Activated CD8-positive, alpha-beta T cell treated with anti-CD3 and anti-CD28 coated beads, Interleukin-2, amount 10 ng/mL, durations not matched to agents 7 days and 5 days (primary cell): ENCODE measurements at places on chromosomes 7 and 10. TPM values are rescaled to one million over a fixed set of nuclear protein-coding genes. Genes with fewer than 3 reads are reported as not detected.

IFIT2 gene
- total RNA-seq, result 7.3 TPM

DNA sequence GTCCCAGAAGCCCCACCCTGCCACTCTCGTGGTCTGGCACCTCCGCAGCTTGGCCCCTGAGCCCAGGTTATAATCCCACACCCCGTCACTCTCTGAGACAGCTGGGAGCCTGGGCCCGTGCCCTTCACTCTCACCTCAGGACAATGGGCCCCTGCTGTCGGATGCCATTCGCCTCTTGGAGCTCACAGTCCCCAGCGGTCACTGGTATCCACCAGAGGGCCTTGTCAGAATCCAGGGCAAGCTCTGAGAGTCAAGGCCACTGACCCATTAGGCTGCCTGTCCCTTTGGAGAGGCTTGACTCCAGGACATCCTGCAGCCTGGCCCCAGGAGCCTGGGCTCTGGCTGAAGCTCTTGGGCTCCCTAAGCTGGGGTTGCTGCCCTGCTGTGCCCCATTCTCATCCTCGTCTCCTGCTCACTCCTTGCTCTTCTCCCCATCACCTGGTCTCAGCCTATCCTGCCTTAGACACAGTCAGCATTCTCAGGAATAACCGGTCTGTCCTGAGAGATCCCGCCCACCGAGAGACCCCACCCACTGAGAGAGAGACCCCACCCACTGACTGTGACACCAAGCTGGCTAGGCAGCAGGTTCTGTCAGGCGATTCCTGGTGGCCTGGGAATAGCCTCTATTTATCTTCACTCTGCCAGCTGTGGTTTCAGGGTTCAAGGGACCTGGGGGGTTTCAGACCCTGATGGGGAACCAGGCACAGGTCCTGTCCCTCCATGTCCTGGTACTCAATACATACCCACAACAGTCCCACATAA is 27.7 kb downstream of the CPXM2 start:
- DNase-seq, result no peak
- H3K27me3 ChIP-seq, result peaks cover 3% of the 10 kb centered on the region
- H3K4me3 ChIP-seq, result no peak overlapping the region
- H3K27ac ChIP-seq, result no peak overlapping the region

DNA sequence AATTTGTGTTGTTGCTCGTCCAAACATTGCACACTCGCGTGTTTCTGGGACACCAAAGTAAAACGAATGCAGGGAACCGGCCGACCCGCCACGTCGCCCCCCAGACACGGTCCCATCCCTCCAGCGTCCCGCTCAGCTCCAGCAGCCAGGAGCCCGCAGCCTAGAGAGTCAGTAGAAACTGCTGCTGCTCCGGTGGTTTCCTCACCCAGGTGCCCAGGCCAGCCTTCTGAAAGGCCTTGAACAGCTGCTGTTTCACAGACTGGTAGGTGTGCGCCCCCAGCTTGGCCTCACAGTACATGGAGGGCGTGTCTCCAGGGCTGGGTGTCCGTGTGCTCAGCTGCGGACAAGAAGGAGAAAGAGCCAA is 126.8 kb downstream of the WDR37 start:
- no peak overlapping the region for H3K27ac ChIP-seq
- no peaks in the 10 kb centered on the region for H3K36me3 ChIP-seq

FGL2 gene
- 1.6 TPM for total RNA-seq

HGF gene
- not detected for total RNA-seq

GRCh38 chr10:75602341-75602740 is 170.9 kb downstream of the LRMDA start:
- H3K36me3 ChIP-seq, result no peaks in the 10 kb centered on the region
- H3K4me1 ChIP-seq, result no peaks in the 10 kb centered on the region
- no peak overlapping the region for H3K27ac ChIP-seq
- DNase-seq, result no peak
- H3K4me3 ChIP-seq, result no peak overlapping the region
- no peaks in the 10 kb centered on the region for H3K27me3 ChIP-seq

PAPOLB gene
- 0.08 TPM for total RNA-seq

SLC39A12 gene
- total RNA-seq, result not detected

HOXA5 gene
- total RNA-seq, result not detected

KAT6B gene
- 43.1 TPM for total RNA-seq

- no peak for DNase-seq
- H3K36me3 ChIP-seq, result no peaks in the 10 kb centered on the region
- H3K4me3 ChIP-seq, result no peak overlapping the region
- no peaks in the 10 kb centered on the region for H3K27me3 ChIP-seq
These were observed 97.7 kb upstream of the MEOX2 start for GRCh38 chr7:15783987-15784693.

DNA sequence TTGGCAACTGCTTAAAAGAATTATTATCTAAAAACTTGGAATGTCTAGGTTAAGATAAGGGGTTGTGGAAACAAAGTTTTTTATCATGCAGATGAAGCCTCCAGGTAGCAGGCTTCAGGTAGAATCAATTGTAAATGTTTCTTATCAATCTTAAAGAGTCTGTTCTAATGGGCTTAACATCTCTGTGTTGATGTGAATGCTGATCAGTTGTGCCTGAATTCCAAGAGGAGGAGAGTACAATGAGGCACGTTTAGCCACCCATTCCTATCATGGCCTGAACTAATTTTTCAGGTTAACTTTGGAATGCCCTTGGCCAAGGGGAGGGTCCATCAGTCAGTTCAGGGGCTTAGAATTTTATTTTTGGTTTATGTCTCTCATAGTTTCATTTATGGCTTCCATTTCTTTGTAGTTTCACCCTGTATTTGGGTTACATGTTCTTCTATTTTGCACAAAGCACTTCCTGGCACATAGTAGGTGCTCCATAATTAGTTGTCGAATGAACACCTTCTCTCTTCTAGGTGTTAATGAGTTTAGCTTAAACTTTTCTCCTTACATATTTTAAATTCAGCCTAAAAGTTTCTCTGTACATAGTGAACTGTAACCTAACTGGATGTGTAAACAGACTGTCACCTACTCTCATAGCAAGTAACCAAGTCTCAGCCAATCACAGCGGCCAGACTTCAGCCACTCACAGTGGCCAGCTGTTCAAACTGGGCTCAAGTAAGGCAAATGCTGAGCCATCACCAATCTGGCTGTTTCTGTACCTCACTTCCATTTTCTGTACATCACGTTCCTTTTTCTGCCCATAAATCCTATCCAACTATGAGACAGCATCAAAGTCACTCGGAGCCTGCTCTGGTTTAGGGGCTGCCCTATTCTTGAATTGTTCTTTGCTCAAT is 34.7 kb downstream of the ALOX5 start:
- H3K27ac ChIP-seq, result no peak overlapping the region
- peaks cover 19% of the 10 kb centered on the region for H3K27me3 ChIP-seq
- no peak overlapping the region for H3K4me3 ChIP-seq
- H3K36me3 ChIP-seq, result peaks cover 6% of the 10 kb centered on the region
- H3K4me1 ChIP-seq, result peaks cover 18% of the 10 kb centered on the region

GRCh38 chr7:108235451-108236061 is 105.4 kb upstream of the LAMB4 start:
- no peaks in the 10 kb centered on the region for H3K27me3 ChIP-seq
- no peaks in the 10 kb centered on the region for H3K36me3 ChIP-seq
- DNase-seq, result no peak
- no peak overlapping the region for H3K4me3 ChIP-seq
- H3K4me1 ChIP-seq, result peaks cover 4% of the 10 kb centered on the region

GRCh38 chr7:98211676-98212531 is 665 bp downstream of the BHLHA15 start:
- H3K27me3 ChIP-seq, result peaks cover 4% of the 10 kb centered on the region
- H3K4me1 ChIP-seq, result peaks cover 5% of the 10 kb centered on the region
- no peak overlapping the region for H3K27ac ChIP-seq
- peaks cover 3% of the 10 kb centered on the region for H3K36me3 ChIP-seq
- DNase-seq, result no peak

MUC3A gene
- total RNA-seq, result not detected

GRCh38 chr10:28812384-28813372 is 135.4 kb downstream of the BAMBI start:
- H3K27ac ChIP-seq, result no peak overlapping the region
- H3K4me3 ChIP-seq, result no peak overlapping the region
- H3K36me3 ChIP-seq, result no peaks in the 10 kb centered on the region
- H3K27me3 ChIP-seq, result peaks cover 9% of the 10 kb centered on the region
- H3K4me1 ChIP-seq, result no peaks in the 10 kb centered on the region

DNA sequence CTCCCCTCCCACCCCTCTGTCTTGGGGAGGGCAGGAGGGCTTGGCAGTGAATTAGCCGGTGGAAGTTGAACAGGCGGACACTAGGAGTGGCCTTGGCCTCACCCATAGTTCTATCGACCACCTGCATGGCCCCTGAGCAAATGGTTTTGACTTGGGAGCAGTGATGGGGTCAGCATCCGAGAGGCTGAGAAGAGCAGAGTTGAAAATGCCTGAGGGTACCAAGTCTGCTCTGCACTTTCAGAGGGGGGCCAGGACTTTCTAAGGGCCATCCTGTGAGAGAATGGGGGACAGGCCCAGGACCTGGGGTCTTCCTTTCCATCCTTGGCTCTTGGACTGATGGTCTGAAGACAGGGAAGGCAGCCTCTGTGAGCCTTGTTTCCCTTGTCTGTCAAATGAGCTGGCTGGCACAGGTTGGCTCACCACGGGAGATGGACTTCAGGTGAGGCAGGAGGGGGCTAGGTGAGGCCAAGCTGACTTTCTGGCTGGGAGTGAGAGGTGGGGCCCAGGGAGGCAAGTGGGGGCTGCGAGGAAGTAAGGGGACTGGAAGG is 29.4 kb downstream of the CDH23 start:
- no peaks in the 10 kb centered on the region for H3K4me1 ChIP-seq
- H3K27me3 ChIP-seq, result peaks cover 10% of the 10 kb centered on the region
- H3K4me3 ChIP-seq, result no peak overlapping the region
- no peaks in the 10 kb centered on the region for H3K36me3 ChIP-seq
- no peak overlapping the region for H3K27ac ChIP-seq
- no peak for DNase-seq

CYP2C19 gene
- total RNA-seq, result not detected
